NAMALWA (cell line): ENCODE measurements at places on chromosomes 4 and X.

DNA sequence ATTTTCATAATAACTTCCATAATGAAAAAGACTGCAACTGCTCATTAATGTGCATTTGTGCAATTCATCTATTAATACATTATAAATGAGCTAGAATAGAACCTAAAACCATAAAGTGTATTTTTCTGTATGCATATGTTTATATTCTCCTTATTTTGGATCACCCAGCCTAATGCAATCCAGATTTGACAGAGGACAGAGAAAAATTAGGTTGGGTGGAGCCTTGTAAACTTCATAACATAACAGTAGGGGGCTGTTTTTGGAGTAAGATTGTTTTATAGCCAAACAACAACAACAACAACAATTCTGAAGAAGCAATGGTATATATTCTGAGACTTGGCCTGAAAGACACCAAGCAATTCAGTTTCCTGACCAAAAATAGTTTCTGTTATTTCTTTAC, 615.3 kb upstream of the SLIT2 start:
- no peak for DNase-seq

- no peak for DNase-seq
Measured at GRCh38 chr4:123359449-123360315, 36.9 kb upstream of the SPRY1 start.

- DNase-seq: no peak
Measured at GRCh38 chr4:89570931-89571330, 263.3 kb upstream of the GPRIN3 start.

- no peak for DNase-seq
Measured at GRCh38 chr4:10640561-10641201, 43.9 kb downstream of the CLNK start.

DNA sequence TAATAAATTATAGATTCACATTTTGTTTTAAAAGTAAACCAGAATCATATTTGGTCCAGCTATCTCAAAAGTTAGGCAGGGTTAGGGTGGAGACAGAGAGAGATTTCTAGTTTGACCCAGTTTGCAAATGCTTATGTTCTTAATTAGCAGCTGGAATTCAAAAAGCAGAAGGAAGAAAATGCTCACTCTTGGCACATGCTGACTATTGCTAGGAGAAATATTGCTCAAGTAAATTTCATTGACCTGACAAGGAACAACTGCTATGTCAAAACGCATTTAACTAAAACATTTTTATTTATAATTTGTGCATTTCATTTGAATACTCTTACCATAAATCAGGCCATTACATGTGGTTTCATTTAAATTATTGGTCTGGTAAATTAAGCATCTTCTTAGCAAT, 131.8 kb downstream of the GLRA3 start:
- no peak for DNase-seq

DNA sequence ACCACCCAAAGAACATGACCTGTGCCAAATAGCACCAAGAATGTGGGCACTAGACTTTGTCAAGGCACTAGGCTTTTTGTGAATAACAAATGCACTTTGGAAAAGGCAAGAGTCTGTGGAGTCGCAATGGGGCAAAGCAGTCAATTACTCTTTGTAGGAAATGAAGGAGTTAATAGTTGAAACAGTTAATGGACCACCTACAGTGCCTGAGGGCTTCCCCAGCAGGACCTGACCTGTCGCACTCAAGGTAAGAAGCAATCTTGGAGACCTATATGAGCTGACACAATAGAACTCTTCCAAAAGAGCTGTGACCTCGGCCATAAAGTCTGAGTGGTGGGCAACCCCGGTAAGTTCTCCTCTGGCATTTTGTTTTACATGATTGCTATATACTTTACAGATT, 49.2 kb upstream of the CAPN6 start:
- DNase-seq: no peak

GRCh38 chrX:136255541-136255940, 4.3 kb upstream of the MAP7D3 start:
- no peak for DNase-seq

DNA sequence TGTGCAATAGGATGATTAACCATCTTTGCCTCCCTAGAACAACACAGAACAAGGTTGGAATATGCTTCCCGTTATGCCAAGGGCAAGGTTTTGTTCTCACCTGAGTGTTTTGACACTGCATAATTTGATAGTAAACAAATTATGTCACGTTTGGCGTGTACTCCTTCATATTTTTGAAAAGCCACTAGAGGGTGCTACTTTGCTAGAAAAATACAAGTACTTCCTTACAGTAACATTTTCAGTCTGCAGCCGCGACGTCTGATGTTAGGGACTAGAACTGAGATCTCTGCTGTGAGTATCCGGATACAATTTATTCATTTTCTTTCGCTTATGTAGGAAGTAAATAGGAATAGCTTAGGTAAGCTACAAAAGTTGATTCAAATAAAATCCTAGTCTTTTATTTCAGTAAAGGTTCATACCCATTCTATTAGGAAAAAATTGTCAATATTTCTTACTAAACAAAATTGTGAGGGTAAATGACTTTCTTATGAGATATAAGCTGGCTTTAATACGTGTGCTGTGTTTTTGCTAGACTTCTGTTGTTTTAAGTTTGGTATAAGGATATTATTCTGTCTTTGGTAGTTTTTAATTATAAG, 181.1 kb upstream of the WDFY3 start:
- DNase-seq: peak; percentile 88

DNA sequence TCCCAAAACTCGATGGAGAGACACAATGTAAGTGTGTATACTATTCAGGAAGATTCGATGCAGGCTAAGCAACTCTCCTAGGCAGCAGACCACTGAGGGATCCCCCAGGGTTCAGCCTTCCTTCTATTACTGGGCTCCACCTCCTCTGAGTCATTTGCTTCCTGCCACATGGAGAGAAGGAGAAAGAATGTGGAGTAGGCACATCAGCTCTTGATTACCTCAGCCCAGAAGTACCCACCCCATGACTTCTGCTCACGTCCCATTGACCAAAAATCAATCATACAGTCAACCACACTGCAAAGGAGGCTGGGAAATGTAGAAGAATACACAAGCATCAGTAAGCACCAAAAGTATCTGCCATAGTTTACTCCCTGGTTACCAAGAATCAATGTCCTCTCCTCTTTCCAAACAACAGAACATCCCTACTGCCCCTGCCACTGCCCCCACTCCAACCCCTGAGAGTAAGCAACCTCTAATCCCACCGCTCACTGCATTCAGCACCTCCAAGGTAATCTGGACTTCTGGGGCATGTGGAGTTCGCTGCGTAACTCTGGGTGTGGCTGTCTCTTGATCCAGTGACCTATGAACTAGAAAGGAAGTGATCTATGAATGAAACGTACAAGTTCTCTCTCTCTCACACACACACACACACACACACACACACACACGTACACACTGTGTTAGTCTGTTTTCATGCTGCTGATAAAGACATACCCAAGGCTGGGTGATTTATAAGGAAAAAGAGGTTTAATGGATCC, 91.2 kb upstream of the C1QTNF7 start:
- DNase-seq: no peak

GRCh38 chr4:171334549-171334948, 478.7 kb upstream of the GALNTL6 start:
- DNase-seq: peak; percentile 2

DNA sequence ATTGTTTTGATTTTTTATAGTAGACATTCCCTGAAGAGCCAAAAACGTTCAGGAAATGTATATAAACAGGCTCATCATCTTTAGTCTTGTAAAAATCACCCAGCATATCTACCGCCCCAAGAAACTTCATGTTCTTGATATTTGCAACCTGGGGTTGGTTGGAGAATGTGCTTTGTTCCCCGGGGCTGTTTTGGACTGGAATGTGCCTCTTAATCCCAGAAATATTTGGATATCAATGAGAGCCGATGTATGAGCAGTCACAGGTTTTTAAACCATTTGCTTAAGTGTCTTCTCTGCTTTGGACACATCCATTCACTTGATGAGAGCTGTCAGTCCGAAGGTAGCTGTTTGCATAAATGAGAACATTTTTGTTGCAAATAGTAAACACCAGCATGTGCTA, 449.7 kb downstream of the PCDH7 start:
- no peak for DNase-seq

GRCh38 chr4:71025654-71026053, 32.2 kb downstream of the DCK start:
- DNase-seq: no peak

DNA sequence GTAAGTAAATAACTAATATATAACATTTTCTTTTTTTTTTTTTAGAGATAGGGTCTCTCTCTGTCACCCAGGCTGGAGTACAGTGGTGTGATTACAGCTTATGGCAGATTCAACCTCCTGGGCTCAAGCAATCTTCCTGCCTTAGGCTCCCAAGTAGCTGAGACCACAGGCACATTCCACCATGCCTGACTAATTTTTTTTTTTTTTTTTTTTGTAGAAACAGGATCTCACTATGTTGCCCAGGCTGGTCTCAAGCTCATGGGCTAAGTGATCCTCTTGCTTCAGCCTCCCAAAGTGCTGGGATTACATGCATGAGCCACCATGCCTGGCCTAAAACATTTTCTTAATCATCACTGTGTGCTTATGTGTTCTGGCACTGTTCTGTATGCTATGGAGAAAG, 32.8 kb downstream of the MGARP start:
- no peak for DNase-seq

DNA sequence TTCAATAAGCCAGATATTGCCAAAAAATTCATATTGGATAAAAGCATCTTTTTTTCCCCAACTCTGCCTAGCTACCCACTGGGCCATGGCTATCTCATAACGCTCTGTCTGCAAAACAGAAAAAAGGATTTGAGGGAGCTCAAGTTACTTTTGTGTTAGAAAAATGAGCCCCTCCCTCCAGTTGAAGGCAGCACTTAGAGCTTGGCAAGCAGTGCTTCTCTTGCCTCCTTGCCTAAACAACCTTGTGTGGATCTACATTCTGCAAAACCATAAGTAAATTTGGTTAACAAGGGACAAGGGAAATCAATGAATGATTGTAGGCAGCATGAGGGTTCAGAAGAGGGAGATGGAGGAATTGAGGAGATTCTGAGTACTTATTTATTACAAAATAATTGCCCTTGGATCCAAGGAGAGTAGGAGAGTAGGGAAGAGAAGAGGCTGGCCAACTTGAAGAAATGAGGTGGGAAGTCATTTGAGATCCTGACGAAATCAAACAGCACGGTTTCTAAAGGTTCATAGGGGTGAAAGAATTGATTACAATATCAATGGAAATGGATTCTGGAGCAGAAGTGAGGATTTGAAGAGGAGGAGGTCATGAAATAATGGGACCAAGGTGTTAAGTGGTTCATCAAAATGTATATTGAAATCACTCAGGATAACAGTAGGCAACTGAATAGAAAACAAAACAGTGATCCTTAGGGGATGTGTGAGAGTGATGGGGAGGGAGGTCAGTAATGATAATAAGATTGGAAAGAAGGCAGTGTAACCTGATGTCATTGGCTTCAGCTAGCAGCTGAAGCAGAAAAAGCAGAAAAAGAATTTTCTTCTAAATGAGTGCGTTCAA, 434.8 kb upstream of the IGFBP7 start:
- no peak for DNase-seq

DNA sequence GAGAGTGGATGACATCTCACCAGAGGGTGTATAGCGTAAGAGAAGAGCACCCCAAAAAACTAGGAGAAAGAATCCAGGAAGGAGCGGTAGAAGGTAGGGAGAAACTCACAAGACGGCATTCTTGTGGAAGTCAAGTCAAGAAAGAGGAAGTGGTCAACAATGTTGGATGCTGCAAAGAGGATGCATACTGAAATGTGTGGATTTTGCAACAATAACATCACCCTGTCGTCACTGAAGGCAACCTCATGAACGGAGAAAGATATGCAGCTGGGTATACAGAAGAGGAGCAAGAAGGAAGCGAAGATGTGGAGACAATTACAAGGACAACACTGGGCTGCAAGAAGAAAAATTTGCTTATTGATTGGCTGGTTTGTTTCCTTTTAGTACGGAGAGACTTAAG, 11.4 kb upstream of the TAPT1 start:
- DNase-seq: no peak

- peak; percentile 70 for DNase-seq
Measured at GRCh38 chrX:3713225-3713936, at the start of gene PRKX. TSS of gene PRKX (minus strand) at chrX:3713649. CDS start at chrX:3713253, 396 bp downstream.

DNA sequence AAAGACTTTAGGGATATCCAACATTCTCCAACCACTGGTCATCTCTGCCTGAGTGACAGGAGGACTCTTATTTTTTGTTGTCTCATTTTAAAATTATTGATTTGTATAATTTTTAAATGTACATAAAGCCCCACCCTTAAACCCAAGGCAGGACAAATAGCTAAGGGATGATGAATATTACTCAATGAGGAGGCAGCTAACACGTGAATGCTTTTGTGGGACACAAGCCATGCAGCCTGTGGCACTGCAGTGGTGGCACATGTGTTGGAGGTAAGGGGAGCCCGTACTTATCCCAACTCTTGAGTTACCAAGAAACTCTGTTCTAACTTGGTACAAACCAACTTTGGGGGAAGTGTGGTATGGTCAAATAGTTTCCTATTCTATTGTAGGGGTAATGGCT, 19.5 kb downstream of the MID1IP1 start:
- DNase-seq: no peak

DNA sequence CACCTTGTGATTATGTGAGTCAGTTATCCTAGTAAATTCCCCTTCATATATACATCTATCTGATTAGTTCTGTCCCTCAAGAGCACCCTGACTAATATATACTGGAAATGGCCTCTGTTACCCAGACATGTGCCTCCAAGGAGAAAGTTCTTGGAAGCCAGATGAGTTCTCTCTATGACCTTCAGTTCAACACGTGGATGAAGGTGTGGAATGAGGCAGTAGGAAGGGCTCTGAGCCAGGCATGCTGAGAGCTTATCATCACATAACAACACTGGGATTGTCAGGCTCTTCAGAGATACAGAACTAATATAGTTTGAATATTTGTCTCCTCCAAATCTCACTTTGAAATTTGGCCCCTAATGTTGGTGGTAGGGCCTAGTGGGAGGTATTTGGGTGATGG, 44.4 kb upstream of the DHRSX start:
- no peak for DNase-seq

DNA sequence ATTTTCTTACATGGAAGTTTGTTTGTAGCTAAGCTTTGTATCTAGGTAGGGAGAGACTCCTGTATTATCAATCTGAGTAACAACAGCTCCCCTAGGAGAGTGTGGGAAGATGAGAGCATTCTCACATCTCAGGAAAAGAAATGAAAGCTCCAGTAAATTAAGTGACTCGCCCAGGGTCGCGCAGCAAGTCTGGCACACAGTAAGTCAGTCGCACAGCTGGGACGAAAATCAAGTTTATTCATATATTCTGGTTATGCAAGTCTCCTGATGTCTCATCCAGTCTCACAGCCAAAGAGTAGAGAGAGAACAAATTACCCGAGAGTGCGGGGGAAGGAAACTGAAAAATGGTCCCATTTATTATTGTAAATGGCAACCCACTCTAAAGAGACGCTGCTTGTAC, 216.1 kb downstream of the STK32B start:
- DNase-seq: no peak

GRCh38 chr4:58502839-58503238, 1392.7 kb upstream of the IGFBP7 start:
- DNase-seq: no peak

GRCh38 chr4:11081006-11081405, 347.7 kb downstream of the HS3ST1 start:
- DNase-seq: no peak

DNA sequence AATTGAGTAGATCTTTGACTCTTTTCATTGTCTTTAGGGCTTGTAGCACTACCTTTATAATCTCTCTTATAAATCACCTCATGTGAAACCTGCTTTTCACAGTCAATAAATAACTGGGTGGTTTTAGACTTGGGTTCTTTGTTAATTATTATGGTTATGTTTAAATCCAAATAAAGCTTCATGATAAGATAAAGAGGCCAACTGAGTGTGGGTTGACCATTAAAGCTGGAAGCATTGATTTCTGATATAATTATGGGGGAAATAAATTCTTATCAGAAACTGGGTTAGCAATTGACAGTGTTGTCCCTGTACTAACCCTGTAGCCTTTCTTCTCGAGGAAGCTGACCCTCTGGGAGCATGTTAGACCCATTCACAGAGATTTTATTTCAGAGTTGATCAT, 384.7 kb upstream of the LCORL start:
- DNase-seq: no peak
